ENCODE measurements at places on chromosomes 13 and 19.

GRCh38 chr19:51712461-51713081, 11.2 kb downstream of the HAS1 start:
- no peak for DNase-seq

DNA sequence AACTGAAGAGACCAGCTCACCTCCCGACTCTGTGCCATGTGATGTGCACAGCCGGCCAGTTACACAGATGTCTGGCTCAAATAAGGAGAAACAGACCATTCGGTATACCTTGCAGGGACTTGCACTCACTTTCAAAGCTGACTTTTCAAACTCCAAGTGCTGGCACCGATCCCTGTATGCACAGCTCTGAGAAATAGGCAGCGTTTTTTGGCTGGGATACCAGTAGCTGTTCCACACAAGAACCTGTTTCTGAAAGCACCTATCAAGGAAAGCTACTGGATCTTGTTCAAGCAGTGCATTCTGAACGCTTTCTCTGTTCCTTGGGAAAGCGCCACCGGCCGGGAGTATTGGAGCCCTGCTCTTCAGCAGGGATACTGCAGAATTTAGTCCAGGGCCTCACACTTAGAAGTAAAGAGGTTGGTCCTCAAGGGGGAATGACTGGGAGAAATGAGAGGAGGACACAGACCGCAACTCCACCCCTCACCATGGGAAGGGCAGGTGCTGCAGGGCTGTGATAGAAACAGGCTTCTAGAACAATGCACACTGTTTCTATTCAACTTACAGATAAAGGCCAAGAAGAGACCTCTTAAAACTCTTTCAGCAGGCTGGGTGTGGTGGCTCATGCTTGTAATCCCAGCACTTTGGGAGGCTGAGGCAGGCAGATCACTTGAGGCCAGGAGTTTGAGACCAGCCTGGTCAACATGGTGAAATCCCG, 53.6 kb upstream of the PABPC3 start:
- no peak for DNase-seq

DNA sequence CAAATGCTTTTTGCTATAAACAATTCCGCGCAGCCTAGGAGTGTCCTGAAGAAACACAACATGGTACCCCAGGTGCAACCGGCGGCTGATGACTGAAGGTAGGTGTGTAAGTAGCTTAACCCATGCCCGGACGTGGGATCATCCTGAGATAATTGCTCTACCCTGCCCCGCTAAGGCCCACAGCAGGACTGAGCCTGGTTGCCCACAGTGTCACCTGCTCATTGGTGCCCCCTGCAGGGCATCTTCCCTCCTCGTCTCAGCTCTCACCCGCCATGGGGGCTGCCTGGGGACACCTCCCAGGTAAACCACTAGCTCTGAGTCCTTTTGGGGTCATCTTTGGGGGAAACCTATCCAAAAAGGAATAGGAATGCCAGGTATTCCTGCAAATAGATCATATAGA, 22.3 kb downstream of the TMEM161A start:
- DNase-seq: no peak

GRCh38 chr19:27776020-27776419, 1436.9 kb downstream of the UQCRFS1 start:
- DNase-seq: no peak

- DNase-seq: no peak
These were observed 10.4 kb downstream of the CPT1C start for GRCh38 chr19:49701271-49701786.

- DNase-seq: no peak
These were observed 501.3 kb upstream of the ARGLU1 start for GRCh38 chr13:107069108-107069776.

GRCh38 chr13:33800646-33801186, 17.2 kb upstream of the RFC3 start:
- DNase-seq: no peak

DNA sequence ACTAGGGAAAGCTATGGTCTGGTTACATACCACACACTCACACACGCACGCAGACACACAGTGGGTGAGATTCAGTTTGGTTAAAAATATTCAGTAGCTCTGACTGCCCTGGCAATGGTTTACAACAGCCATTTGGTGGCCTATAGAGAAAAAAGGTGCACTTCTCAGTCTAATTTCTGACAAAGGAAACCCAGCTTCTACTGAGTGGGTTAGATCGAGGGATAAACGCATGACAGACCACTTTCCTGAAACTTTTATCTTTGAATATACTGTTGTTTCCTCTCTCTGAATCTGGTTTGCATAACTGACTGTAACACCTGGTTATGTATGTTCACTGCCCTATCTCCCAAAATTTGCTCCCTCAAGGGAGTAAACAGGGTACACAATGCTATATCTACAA, 2.5 kb downstream of the LIG4 start:
- no peak for DNase-seq

GRCh38 chr13:32588736-32589135, 2.5 kb downstream of the PDS5B start:
- no peak for DNase-seq

All from brain pericyte (primary cell).